ENCODE measurements at places on chromosomes 6 and 20.

- DNase-seq = no peak
These were observed 25.0 kb upstream of the SSTR4 start for GRCh38 chr20:23010096-23010495.

- DNase-seq = no peak
These were observed 14.3 kb upstream of the ID1 start for GRCh38 chr20:31590717-31591225.

DNA sequence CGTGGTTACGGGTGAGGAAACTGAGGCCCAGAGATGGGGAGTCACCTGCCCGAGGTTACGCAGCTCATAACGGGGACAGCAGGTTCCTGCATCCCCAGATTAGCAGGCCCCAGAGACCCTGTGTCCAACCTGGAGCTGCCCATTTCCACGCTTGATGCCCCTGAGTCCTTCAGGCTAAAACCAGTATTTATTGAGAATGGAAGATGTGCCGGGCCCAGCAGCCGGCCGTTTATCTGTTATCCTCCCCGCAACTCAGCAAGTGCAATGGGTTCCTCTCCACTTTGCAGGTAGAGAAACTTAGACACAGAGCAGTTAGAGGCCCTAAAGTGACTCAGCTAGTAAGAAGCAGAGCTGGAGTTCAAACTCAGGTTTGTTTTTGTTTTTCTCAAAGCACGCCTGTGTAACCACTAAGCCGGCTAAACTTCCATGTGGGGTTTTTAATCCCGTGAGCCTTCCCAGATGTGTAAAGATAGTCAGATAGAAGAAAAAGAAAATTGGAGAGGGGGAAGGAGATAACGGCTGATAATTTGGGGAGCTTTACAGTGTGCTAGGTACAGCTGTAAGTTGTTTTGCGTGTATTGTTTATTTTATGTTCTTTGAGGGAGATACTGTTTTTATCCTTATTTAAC lies 775 bp downstream of the PFDN4 start:
- DNase-seq = no peak

GRCh38 chr20:53623454-53624211 lies 30.0 kb upstream of the ZNF217 start:
- no peak for DNase-seq

DNA sequence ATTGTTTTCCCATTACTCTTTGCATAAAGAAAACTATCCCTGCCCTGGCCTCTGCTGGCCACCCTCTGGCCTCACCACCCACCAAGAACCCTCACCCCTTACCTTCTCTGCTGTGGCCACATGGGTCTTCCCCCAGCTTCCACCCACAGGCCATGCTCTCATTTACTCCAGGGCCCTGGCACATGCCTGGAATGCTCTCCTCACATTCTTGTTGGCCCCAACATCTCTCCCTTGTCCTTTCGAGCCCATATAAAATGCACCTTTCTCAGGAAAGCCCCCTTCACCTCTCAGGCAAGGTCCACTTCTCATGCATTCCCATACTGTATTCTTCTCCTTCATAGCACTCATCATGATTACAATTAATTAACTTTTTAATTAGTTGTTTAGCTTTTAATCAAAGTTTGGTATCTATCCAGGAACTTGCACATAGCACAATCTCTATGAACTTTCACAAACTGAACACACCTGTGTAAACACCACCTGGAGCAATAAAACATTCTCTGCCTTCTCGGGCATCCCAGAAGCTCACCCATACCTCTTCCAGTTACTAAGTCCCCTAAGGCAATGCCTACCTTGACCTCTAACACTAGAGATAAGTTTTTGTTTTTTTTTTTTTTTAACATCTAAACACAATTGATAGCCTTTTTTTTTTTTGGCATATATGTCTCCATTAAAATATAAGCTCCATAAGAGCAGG lies 617.2 kb downstream of the PTPRT start:
- DNase-seq = no peak

DNA sequence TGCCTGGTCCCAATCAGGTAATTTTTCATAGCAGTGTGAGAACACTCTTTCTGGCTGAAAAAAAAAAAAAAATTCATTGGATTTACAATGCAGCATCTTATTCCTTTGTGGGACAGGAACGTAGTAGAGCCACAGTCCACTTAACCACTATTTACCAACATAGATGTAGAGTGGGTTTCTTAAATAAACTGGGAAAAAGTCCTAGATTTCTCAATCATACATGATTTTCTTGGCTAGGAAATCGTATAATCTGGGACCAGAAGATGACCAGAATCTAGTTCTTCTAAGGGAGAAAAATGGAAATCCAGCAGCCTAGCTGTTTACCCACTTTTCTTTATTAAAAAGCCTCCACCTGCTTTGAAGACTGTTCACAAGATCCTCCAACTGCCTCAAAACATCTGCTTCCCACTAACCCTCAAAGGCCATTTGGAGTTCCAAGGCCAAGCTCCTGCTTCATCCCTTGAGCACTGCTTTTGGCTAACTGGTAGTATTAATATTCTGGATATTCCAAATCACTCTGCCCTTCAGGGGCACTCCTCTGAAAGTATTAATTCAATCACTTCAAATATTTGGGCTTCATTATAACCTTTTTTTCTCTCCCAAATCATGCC lies 70.4 kb downstream of the FYN start:
- no peak for DNase-seq

DNA sequence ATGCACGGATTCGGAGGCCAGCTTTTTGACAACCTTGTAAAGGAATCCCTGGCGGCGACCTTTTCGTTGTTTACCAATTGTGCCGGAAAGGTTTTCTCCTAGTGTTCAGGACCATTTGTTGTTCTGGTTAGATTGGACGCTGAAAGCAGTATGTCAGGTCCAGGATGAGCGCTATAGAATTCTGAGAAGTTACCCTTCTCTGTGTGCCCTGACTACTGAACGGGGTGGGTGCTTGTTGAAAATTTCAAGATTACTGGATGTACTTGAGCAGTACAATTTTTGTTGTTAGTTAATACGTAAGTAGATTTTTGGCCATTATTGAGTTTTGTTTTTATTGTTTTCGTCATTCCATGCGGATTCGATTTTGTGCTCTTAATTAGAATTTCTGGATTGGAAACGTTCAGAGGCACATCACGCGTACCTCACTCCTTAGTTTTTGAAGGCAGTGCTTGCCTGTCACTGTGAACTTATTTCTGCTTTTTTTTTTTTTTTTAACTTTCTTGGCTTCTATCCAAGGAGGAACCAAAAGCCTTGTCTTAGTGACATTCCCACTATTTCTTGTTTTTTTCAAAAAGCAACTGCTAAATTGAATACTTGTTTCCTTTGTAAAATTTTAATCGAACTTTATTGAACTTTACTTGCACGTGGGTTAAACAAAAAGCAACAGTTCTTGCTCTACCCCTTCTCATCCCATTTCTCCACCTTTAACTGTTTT lies 898 bp downstream of the XRN2 start:
- DNase-seq = no peak

GRCh38 chr6:71153755-71154325 lies 134.8 kb upstream of the OGFRL1 start:
- no peak for DNase-seq

DNA sequence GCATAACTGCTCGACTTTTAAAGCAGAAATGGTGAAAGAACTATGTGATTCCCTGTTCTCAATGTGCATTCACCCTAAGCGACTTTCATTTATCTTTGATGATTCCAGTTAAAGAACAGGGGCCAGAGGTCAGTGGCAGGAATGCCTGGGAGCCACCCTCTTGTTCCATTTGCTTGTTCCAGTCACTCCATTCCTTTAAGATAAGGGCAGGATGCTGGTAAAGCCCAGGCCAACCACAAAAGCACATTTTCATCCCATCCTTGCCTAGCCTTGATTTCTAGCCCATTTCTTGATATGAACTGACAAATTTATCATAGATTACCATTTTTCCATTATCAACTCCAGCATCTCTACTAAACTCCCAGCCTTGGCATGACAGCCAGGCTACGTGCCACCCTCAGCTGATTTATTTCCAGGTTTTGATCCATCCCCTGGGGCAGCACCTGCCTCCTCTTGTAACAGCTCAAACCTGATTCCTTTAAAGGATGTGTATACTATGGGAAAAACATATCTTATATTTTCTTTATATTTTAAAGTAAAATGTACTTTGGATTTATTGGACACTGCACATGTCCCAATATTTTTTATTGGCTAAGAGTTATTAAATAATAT lies 19.2 kb downstream of the HMGN3 start:
- no peak for DNase-seq

DNA sequence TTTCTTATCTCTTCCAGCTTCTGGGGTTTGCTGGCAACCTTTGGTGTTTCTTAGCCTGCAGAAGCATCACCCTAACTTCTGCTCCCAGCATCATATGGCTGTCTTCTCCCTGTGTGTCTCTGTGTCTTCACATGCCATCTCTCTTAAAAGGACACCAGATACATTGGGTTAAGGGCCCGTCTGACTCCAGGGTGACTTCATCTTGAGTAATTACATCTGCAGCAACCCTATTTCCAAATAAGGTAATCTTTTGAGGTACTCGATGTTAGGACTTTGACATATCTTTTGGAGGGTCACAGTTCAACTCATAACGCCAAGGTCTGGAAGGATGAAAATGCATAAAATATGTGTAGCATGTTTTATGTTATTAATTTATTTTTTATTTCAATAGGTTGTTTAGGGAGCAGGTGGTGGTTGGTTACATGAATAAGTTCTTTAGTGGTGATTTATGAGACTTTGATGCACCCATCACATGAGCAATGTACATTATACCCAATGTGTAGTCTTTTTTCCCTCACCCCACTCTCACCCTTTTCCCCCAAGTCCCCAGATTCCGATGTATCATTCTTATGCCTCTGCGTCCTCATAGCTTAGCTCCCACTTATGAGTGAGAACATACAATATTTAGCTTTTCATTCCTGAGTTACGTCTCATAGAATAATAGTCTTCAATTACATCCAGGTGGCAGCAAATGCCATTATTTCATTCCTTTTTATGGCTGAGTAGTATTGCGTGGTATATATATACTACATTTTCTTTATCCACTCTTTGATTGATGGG lies 131.1 kb downstream of the TBXT start:
- DNase-seq = no peak

DNA sequence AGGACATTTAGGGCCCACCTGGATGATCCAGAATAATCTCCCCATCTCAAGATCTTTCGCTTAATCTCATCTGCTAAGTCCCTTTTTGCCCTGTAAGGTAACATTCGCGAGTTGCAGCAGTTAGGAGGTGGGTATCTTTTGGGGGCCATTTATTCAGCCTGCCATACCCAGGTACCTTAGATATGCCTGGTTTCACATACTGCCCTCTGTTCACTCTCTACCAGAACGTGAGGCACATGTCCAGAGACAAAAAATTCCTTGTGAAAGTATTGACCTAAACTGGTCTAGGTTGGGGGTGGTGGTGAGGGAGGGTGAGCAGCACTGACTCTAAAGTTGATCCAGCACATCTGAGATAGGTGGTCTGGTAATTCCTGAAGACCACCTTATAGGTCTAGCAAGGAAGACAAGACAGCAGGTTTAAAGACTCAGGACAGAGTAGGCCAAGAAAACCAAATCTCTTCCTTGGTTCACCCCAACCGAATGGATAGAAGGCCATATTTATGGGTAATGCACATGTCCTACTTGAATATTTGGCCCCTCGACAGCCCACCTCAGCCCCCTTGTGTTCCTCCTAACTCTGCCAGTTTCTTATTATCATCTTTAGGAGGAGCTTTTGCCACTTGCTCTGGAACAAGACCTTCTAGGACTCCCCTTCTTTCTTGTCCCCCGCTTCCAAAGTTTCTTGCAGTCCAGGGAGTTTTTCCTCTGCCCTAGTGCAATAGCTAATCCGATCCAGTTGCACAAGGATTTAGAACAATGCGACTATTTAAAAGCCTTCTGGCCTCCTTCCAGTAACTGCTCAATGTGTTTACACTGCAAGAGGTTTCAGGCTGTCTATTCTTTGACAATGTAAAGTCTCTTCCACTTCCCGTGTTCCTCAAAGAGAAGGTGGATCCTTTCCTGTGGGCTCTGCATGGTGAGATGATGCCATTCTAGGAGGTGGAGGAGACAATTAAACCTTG lies 213.0 kb upstream of the LAMP5 start:
- peak; percentile 37 for DNase-seq

DNA sequence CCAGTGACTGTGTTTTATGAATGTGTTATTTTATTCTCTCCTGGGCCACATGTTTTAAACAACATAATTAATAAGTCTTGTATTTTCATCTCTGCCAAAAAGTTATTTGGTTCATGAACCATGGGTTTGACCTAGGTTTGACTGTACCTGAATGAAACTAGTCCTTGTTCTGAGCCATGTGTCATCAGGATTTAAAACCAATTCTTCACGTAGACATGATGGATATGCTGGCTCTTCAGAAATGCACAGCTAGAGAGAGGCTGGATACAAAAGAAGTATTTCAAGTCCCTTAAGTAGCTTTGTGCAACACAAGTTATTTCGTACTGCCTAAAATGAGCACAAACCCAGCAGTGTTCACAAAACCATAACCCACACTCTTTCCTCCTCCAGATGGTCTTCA lies 116.1 kb downstream of the IBTK start:
- no peak for DNase-seq

DNA sequence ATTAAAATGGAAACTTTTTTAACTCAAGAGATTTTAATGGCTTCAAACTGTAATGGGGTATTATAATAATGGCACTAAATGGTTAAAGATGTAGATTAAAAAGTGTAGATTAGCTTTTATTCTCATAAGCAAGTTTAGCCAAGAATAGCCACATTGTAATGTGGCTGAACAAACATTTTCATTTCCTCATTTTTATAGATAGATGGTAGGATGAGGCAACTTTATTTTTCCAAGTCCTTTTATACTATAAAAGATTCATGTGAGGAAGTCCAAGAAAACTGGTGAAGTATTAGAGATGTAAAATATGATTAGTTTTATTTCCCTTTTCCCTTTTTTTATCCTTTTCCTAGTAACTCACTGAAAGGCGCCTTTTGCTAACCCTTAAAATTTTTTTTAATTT lies 88.8 kb downstream of the ATRN start:
- no peak for DNase-seq

- no peak for DNase-seq
These were observed 14.5 kb downstream of the SLC22A1 start for GRCh38 chr6:160135907-160136655.

GRCh38 chr6:142444376-142444775 lies 142.6 kb downstream of the ADGRG6 start:
- no peak for DNase-seq

- DNase-seq = no peak
These were observed 234.7 kb downstream of the TAF4 start for GRCh38 chr20:61830991-61831390.

DNA sequence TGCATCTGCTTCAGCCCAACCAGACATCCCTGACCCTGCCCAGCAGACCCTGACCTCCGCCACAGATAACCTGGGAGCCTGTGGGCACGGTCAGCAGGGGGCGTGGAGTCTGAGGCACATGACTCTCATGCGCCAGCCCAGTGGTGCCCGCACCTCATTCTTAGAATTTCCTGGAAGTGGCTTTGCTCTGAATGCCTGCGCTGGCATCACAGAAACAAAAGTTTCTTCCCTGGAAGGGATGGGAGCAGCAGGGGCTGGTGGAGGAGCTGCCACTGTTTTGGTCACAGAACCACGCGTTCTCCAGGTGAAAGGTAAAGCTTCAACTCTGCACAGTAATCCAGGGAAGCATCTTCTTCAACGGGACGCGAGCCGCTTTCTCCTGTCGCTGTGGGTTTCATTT lies 67.9 kb upstream of the DUSP22 start:
- DNase-seq = no peak

Data from NCI-H2081 treated with DMSO at 0.1 percent for 48 hours (cell line).